Astrocyte (in vitro differentiated cells and primary cell): ENCODE measurements at places on chromosomes 5 and 9. TPM values are rescaled to one million over a fixed set of nuclear protein-coding genes. Genes with fewer than 3 reads are reported as not detected.

The PPP3R2 gene
- total RNA-seq: not detected in 2 replicates

DNA sequence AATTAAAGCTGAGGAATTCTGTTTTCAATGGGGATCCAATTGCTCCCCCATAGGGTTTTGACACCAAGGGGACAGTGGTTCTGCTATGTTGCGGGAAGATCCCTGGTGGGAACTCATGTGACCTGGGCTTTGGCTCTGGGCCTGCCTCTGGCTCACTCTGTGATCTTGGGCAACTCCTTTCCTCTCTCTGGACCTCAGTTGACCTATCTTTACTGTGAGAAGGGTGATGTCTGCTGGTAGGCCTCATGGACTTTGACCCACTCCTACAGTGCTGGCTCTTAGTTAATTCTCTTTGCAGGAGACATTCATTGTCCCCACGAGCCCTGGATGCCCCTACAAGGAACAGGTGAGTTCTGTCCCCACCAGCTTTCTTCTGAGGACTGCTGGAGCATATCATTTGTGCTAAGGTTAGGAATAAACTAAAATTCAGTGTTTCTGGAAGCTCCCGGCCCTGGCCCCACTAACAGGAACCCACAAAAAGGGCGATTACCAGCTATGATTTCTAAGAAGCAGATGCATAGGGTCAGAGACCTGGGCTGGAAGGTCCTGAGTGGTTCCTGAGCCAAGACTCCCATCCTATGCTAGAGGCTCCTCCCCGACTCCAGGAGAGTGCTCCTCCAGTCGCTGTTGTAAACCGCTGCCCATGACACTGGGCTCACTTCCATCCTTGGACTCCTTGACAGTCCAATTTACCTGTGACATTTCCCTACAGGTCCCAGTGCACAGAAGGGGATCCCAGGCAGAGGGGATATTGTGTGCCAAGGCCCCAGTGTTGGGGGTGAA is 218.3 kb downstream of the PAX5 start:
- DNase-seq: no peak

The RANBP17 gene
- 15.9 and 16.2 TPM in 2 replicates for total RNA-seq

DNA sequence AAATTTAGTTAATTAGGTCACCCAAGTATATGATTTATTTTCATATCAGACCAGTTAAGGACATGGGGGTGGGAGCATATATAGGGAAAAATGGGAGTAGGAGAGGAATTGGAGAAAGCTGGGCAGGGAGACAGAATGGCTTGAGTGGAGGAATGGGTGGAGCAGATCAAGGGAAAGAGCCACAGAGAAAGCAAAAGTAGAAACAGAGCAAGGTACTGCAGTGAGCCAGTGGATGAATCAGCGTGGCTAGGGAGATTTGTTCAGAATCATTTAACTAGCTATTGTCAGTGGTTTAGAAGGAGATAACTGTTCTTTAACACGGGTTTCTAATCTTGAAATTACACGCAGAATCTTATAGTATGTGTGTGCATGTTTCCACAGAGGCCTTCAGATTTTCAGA is 37.4 kb downstream of the SNX24 start:
- DNase-seq: peak; percentile 57

DNA sequence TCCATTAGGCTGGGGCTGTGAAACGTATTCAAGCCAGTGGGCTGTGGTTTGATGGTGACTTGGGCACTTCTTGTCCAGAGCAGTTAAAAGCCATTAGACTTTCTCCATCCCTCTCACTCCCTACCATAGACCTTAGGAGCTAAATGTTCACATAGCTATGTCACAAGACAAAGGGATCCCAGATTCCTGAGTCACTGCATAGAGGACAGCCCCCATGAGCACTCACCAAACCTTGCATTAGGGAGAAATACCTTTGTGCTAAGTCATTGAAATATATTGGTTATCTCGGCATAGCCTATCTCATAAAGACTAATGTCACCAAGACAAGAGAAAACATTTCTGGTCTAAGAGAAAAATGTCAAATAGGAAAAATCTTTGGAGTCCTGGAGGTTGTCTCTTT is 104.3 kb downstream of the TRPM6 start:
- peak; percentile 61 for DNase-seq

The PCDHGB2 gene
- total RNA-seq: 1.4 TPM in 2 replicates

The TCF7 gene
- total RNA-seq: 2.6 TPM in 2 replicates
